ENCODE measurements at places on chromosomes 6 and 20. TPM values are rescaled to one million over a fixed set of nuclear protein-coding genes. Genes with fewer than 3 reads are reported as not detected.

GRCh38 chr6:39731565-39731964, 6.4 kb upstream of the KIF6 start:
- no peaks in the 10 kb centered on the region for H3K4me1 ChIP-seq
- no peak overlapping the region for H3K27ac ChIP-seq
- H3K4me3 ChIP-seq, result no peak overlapping the region

GRCh38 chr6:15580326-15580725, 82.5 kb downstream of the DTNBP1 start:
- no peaks in the 10 kb centered on the region for H3K36me3 ChIP-seq
- DNase-seq, result no peak
- no peaks in the 10 kb centered on the region for H3K27me3 ChIP-seq
- no peak overlapping the region for H3K4me3 ChIP-seq
- H3K4me1 ChIP-seq, result no peaks in the 10 kb centered on the region

DNA sequence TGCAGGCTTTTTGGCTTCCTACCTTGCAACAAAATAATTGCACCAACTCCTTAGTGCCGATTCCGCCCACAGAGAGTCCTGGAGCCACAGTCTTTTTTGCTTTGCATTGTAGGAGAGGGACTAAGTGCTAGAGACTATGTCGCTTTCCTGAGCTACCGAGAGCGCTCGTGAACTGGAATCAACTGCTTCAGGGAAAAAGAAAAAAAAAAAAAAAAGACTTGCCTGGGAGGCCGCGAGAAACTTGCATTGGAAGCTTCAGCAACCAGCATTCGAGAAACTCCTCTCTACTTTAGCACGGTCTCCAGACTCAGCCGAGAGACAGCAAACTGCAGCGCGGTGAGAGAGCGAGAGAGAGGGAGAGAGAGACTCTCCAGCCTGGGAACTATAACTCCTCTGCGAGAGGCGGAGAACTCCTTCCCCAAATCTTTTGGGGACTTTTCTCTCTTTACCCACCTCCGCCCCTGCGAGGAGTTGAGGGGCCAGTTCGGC, 420 bp downstream of the SOX4 start:
- H3K4me3 ChIP-seq, result peak overlapping the region; percentile 66
- H3K27ac ChIP-seq, result peak overlapping the region; percentile 87
- no peak for DNase-seq
- H3K4me1 ChIP-seq, result peaks cover 21% of the 10 kb centered on the region

DNA sequence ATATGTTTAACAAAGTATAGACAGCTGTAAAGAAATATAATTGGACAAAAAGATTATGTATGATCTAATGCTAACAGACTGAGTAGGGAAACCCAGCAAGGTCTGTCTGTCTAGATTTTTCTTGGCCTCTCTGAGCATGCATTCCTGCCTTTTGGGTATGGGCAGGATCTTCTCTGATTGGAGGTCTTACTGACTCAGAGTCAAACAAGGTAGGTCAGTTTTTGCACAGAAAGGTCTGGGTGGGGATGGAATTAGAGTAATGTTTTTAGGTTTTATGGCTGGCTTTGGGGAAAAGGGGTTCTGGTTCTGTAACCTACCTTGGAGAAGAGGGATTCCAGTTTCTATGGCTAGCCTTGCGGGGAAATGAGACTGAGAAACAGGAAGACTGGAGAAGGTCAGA, 65.5 kb downstream of the LIN28B start:
- no peak for DNase-seq
- no peak overlapping the region for H3K4me3 ChIP-seq
- H3K27ac ChIP-seq, result no peak overlapping the region
- no peaks in the 10 kb centered on the region for H3K27me3 ChIP-seq
- no peaks in the 10 kb centered on the region for H3K36me3 ChIP-seq

DNA sequence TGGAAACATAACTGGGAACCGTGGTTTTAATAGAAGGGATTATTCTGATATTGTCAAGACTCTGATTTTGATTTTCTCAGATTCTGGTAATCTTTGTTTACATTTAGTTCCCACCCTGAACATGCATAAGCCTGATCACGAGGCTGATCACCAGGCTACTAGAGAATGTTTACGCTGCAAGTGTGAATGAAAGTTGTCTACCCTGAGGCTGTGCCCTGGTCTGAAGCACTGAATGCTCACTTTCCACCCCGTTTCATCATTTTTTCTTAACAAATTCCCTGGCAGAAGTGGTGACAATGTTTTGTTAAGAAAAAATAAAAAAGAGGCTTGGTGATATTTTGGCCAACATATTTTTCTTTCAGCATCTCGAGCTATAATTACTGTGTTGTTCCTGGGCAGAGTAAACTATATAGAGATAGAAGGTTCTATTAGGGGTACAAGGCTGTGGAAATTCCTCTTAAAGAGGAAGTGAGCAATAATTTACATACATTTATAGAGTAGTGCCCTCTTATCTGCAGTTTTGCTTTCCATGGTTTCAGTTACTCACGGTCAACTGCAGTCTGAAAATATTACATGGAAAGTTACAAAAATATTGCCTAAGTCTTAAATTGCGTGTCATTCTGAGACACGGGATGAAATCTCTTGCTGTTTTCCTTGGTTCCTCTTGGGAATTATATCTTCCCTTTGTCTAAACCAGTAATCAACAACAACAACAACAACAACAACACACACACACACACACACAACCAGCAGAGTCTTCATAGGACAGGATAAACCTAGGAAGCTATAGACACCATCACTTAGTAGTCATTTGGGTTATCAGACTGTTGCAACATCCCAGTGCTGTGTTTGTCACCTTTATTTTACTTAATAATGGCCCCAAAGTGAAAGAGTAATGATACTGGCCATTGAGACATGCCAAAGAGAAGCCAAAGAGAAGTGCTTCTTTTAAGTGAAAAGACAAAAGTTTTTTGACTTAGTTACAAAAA, 566.6 kb upstream of the CITED2 start:
- H3K27me3 ChIP-seq, result no peaks in the 10 kb centered on the region
- no peak overlapping the region for H3K27ac ChIP-seq
- DNase-seq, result no peak
- no peaks in the 10 kb centered on the region for H3K4me1 ChIP-seq

KCNS1 gene
- not detected for total RNA-seq

GRCh38 chr20:35674921-35675320, 10.2 kb upstream of the CPNE1 start:
- H3K4me1 ChIP-seq, result no peaks in the 10 kb centered on the region
- H3K4me3 ChIP-seq, result no peak overlapping the region
- H3K36me3 ChIP-seq, result peaks cover 31% of the 10 kb centered on the region
- H3K27me3 ChIP-seq, result no peaks in the 10 kb centered on the region

DNA sequence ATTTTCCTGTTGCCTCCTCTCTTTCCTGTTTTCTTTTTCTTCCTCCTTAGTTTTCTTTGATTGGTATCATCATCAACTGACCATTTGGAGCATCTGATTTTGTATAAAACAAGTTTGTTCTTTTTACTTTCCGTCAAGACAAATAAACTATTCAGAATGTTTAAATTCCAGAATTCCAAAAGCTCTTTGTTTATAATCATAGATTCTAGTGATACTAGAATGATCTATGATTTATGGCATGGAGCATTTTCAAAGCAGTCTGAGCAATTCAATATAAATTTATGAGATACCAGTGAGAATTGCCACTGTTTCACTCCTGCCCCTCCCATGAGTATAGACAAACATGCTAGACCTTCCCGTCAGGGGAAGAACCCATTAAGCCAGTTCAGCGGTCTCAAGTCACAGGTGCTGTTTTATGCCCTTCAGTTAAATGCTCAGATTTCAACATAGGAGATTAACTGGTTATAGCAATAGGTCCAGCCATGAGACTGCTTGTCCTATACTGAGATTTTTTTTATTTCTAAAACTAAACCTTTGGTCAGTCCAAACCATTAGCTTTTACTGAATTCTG, 60.7 kb downstream of the GRIK2 start:
- no peak overlapping the region for H3K4me3 ChIP-seq
- no peaks in the 10 kb centered on the region for H3K27me3 ChIP-seq
- no peaks in the 10 kb centered on the region for H3K4me1 ChIP-seq

SLC22A16 gene
- not detected for total RNA-seq

DNA sequence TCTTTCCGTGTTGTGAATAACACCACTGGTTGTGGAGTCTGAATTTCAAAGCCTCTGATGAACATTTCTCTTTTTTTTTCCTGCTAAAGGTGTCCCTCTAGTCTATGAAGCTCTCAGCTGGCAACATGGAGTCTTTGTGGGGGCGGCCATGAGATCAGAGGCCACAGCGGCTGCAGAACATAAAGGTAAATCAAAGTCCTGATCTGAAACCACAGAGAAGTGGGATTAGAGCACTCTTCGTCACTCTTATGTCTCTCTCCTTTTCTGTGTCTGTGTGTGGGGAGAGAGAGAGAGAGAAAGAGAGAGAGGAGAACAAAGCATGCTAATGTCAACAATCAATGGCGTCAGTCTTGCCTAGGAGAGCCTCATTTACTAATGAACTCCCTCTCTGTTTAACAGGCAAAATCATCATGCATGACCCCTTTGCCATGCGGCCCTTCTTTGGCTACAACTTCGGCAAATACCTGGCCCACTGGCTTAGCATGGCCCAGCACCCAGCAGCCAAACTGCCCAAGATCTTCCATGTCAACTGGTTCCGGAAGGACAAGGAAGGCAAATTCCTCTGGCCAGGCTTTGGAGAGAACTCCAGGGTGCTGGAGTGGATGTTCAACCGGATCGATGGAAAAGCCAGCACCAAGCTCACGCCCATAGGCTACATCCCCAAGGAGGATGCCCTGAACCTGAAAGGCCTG, 4.2 kb downstream of the PCK1 start:
- no peak overlapping the region for H3K27ac ChIP-seq
- no peaks in the 10 kb centered on the region for H3K4me1 ChIP-seq
- no peaks in the 10 kb centered on the region for H3K36me3 ChIP-seq
- DNase-seq, result no peak
- no peak overlapping the region for H3K4me3 ChIP-seq
- H3K27me3 ChIP-seq, result no peaks in the 10 kb centered on the region

DNA sequence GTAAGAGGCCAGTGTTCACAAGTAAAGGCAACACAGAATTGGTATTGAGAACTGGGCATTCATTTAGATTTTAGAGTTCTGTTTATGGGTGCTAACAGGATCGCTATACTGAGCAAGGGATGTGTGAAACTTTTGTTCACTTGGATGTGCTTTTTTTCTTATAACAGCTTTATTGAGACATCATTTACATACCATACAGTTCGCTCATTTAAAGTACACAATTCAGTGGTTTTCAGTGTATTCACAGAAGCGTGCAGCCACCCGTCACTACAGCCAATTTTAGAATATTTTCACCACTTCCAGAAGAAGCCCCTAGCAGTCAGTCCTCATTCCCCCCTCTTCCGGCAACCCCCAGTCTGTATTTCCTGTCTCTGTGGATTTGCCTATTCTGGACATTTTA, 48.7 kb downstream of the GFRA4 start:
- no peak for DNase-seq
- H3K36me3 ChIP-seq, result peaks cover 15% of the 10 kb centered on the region
- no peaks in the 10 kb centered on the region for H3K27me3 ChIP-seq
- no peak overlapping the region for H3K4me3 ChIP-seq
- H3K4me1 ChIP-seq, result no peaks in the 10 kb centered on the region
- H3K27ac ChIP-seq, result no peak overlapping the region

DNA sequence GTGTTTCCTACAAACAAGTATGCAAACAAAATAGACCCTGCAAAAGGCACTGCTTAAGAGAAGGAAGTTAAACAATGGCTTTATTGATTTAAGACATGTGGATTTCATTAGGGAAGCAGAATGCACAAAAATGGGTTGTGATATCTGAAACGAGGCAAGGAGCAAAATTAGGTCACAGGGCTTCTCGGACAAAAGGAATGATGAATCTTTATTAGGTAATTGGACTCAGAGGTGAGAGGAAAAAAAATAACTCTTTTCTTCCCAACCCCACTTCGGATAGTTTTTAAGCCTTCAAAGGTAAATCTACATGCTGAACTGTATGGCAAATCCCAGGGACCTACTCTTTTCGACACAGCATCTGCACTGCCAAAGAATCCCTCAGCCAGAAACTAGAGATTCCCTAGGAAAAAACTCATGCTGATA, 183.0 kb upstream of the TAB2 start:
- no peaks in the 10 kb centered on the region for H3K36me3 ChIP-seq
- no peak overlapping the region for H3K4me3 ChIP-seq
- peaks cover 2% of the 10 kb centered on the region for H3K4me1 ChIP-seq

- H3K27ac ChIP-seq, result no peak overlapping the region
- H3K27me3 ChIP-seq, result no peaks in the 10 kb centered on the region
- H3K36me3 ChIP-seq, result no peaks in the 10 kb centered on the region
- no peak for DNase-seq
- H3K4me1 ChIP-seq, result no peaks in the 10 kb centered on the region
- no peak overlapping the region for H3K4me3 ChIP-seq
These were observed 90.2 kb downstream of the GMDS start for GRCh38 chr6:2155206-2155605.

DNA sequence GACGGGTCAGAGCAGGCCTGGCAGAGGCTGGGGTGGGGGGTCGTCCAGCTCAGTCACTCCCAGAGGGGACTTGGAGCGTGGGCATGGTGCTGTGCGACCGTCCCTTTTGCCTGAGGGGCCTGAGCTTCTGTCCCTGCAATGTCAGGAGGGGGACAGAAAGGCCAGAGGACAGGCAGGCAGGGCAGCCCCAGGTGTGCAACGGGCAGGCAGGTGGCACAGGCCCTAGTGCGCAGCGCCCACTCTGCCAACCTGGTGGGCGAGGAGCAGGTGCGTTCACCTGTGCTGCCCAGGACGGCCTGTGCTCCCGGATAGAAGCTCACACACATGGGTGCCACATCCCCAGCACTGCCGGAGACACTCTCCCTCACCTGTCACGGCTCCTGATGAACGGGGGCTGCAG, 78.7 kb upstream of the SLCO4A1 start:
- H3K27ac ChIP-seq, result peak overlapping the region; percentile 95
- H3K4me3 ChIP-seq, result no peak overlapping the region
- peaks cover 53% of the 10 kb centered on the region for H3K4me1 ChIP-seq

CASS4 gene
- 1.6 TPM for total RNA-seq
